ENCODE measurements at places on chromosomes 2 and 18.

- DNase-seq = no peak
Observed at GRCh38 chr2:151718796-151719195, 15.5 kb downstream of the NEB start.

- no peak for DNase-seq
Observed at GRCh38 chr18:23521907-23522306, 18.6 kb downstream of the RMC1 start.

DNA sequence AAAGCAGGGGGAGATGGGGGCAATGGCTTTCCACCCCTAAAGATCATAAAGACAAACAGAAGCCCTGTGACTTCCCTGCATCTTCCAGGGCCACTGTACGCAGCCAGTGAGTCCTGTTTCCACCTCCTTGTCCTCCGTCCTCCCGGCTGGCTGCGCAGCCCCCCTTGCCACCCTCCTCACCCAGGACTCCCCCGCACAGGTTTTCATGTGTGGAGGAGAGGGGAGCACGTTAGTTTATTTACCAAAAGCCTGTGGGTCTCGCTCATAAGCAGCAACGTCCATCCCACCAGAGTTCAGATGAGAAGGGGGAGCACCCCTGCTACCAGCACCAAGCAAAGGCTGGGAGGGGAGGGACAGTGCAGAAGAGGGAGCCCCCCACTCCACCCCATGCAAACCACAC is 11.7 kb downstream of the CYP26B1 start:
- no peak for DNase-seq

DNA sequence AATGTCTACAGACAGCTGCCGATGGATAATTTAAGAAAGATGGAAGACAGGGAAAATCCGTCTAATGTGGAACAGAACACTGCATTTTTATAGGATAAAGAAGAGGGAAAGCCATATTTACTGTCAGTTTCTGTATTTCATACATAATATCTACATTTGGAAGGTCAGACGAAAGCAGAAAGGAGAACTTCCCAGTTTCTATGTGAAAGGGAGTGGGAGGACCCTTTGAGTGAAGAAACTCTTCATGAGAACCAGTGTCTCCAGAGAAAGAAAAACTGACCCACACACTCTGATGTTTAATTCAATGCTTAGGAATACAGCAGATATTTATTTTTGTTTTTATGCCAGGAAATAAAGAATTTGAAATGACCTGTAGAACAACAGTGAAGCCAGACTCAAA is 127.2 kb downstream of the CALCRL start:
- no peak for DNase-seq

GRCh38 chr2:27050281-27050995 is 1.0 kb upstream of the AGBL5 start:
- DNase-seq = peak; percentile 97

- DNase-seq = no peak
Observed at GRCh38 chr18:2572892-2573291, 1.5 kb downstream of the NDC80 start.

- DNase-seq = no peak
Observed at GRCh38 chr18:58559427-58560186, 69.3 kb downstream of the ALPK2 start.

GRCh38 chr2:221205103-221205673 is 366.9 kb downstream of the EPHA4 start:
- DNase-seq = no peak

DNA sequence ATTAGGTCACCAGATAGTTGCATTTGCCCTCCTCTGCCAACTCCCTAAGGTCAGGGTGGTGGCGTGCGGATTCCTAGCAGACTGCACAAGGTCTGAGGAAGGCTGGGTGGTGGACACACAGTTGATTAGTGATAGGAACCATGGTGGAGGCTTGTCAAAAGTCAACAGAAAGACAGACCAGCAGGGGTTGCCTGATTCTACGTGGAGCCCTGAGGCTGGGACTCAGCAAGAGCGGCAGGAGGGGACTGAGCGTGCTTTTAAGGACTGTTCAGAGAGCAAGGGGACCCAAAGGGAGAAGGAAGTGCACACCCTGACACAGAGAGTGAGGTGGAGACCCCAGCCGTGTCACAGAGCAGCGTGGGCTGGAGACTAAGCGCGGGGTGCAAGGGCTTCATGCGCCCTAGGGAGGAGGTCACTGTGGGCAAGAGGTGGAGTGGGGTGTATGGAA is 513.2 kb downstream of the RNF144A start:
- DNase-seq = peak; percentile 53

DNA sequence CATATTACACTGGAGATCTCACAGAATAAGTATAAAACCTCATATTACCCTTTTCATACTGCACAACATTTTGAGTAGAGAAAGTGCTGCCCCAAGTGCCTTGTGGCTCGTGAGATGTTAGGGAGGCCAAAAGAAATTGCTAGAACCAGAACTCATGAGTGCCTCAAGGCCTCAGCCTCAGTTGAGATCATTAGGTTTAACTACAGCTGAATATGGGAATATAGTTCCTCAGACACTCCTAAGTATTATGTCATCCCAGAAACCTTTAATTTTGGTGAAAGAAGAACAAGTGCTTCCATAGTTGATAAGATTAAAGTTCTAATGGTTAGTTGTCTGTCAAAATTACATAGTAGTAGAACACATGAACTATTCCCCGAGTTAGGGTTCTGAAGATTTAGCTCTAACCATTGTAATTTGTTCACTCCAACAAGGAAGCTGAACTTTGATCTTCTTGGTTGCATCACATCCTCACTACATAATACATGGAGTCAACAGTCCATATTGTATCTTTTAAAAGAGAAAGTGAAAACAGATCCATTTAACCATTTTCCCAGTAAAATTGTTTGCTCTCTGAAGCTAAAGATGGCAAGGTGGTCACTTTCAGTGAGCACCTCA is 9.6 kb upstream of the AQP4 start:
- no peak for DNase-seq

- no peak for DNase-seq
Observed at GRCh38 chr2:230296917-230297316, 30.1 kb upstream of the SP140L start.

DNA sequence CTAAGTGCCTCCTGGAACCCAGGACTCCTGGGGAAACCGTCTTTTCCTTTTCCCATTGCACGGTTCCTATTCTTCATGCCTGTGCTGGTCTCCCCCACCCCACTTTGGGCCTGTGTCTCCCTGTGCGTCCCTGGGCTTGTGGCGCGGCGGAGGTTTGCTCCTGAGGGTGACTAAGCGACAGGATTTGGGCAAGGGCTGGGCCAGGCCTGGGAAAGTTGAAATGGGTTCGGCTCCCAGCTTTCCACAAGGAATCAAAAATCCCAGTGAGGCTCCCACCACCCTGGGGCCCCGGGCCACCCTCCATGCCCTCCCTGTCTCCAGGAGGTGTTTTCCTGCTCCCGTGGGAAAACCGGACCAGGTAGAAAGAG is 197.6 kb downstream of the NDUFA10 start:
- no peak for DNase-seq

- DNase-seq = no peak
Observed at GRCh38 chr2:103880081-103880834, 973.7 kb upstream of the POU3F3 start.

Data from mesendoderm (in vitro differentiated cells).